ENCODE measurements at places on chromosomes 16 and 17.

- no peak for DNase-seq
Measured at GRCh38 chr17:44722254-44722653, 13.8 kb downstream of the DBF4B start.

DNA sequence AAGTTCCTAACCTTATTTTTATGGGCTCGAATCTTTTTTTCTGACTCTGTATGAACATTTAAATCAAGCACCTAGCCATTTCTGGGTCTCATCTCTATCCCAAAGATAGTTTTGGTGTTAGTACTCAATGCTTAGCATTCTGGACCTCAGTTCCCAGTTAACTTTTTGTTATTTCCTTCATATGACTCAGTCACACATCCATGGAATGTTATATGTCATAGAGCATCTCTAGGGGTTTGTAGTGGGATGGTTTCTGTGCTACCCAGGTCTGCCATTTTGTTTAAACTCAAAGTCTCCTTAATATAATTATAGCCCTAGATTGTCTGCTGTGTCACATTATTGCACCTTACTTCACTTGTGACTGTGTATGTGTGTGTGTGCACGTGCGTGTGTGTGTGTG is 90.1 kb downstream of the EFCAB13 start:
- DNase-seq: no peak

DNA sequence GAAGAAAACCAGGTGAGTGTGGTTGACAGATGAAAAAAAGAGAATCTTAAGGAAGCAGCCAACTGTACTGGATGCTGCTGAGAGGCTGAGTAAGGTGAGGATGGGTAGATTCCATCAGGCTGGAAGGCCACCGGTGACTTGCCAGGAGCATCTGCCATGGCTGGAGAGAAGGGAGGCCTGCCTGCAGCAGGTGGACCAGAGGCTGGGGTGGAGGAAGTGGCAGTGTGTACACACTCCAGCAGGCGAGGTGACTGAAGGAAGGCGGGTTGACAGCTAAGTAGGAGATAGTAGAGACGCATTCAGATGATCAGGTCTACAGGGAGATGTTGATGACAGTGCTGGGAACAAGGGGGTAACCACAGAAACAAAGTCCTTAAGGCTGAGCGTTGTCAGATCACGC is 69.5 kb downstream of the USP43 start:
- no peak for DNase-seq

GRCh38 chr17:28142305-28142704 is 99.8 kb downstream of the NLK start:
- DNase-seq: no peak

GRCh38 chr17:8137645-8138373 is 13.9 kb upstream of the HES7 start:
- no peak for DNase-seq

DNA sequence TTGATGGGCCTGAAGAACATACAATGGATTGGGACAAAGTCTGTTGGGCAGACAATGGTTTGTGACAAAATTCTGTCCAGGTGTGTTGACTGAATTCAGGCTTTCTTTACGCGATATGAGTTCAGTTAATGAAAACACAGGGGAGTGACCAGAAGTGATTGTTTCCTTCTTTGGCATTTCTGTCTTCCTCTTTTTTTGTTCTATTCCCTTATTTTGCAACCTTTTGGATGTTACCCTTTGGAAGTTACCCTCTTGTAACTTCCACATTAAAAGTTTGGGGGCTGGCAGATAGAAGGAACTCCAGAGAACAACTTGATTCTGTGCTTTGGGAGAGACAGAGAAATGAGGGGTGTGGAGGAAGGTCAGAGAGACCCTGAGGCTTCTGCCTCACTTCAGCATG is 126.7 kb downstream of the PITPNC1 start:
- DNase-seq: no peak

- no peak for DNase-seq
Measured at GRCh38 chr16:3761375-3762106, 44.2 kb upstream of the TRAP1 start.

DNA sequence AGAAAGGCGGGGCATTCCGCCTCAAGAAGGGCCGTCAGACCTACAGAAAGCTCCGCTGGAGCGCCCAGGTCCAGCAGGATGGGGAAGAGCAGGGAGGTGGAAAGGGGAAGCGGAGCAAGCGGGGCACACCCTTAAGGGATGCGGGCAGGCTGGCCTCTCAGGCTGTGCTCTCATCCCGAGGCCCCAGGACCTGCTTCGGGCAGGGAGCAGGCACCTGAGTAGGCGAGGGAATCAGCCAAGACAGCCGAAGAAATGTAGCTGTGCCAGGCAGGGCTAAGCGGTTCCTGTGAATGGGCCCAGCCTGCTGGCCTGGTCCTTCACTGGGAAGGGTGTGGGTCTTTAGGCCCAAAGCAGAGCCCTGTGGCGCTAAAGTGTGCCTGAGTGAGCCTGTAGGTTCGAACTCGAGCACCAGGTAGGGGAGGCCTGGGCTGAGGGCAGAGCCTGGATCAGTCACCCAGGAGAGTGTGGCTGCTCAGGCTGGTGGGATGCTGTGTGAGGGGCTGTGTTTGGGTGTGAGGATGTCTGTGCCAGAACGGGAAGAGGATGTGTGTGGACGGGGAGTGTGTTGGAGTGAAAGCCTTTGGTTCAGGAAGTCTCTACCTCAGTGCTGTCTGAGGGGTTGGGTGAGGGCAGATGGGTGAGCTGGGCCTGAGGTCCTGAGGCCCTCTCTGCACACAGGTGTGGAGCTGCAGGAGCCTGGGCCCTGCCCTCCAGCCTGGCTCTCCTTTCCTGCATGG is 3.3 kb downstream of the TBX4 start:
- no peak for DNase-seq

- DNase-seq: no peak
Measured at GRCh38 chr16:7185689-7186088, 147.0 kb upstream of the RBFOX1 start.

- peak; percentile 45 for DNase-seq
Measured at GRCh38 chr17:47695429-47696376, 1.7 kb downstream of the TBKBP1 start.

- no peak for DNase-seq
Measured at GRCh38 chr16:49457196-49457595, 83.6 kb downstream of the C16orf78 start.

DNA sequence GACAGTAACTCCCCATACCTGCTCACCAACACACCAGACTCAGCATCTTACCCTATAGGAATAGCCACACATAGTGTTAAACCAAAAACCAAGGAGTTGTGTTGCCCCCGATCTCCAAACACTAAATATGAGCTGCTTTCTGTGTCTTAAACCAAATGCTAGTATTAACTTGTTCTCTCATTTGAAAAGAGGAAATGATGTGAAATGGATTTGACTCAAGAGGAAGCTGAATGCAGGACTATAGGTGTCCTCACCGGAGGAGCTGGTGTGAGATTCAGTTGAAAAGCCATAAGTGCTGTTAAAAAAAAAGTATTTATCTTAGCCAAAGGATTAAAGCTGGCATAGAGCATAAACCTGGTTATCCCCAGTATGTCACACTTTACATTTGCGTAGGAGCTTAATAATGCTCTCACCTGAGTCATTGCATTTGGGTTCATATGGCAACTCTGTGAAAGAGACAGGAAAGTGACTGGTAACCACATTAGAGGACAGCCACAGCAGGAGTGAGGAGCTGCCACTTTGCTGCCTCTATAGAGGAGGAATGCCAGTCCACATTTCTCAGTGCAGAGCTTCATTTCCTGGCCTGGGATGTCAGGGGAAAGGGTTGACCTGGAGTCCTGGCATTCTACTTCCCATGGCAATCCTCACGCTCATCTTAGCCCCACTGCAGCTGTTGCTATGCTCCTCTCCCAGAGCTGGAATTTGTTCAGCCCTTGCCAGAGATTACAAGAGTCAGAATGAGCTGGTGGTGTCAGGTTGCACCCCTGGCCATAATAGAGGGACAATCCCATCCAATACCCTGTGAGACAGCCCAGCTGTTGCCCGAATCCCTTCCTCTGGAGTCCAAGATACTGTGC is 143.3 kb upstream of the ANKFN1 start:
- DNase-seq: peak; percentile 17

- peak; percentile 37 for DNase-seq
Measured at GRCh38 chr17:56125830-56126819, 27.1 kb upstream of the ANKFN1 start.

- no peak for DNase-seq
Measured at GRCh38 chr16:10601444-10602408, 21.3 kb upstream of the EMP2 start.

DNA sequence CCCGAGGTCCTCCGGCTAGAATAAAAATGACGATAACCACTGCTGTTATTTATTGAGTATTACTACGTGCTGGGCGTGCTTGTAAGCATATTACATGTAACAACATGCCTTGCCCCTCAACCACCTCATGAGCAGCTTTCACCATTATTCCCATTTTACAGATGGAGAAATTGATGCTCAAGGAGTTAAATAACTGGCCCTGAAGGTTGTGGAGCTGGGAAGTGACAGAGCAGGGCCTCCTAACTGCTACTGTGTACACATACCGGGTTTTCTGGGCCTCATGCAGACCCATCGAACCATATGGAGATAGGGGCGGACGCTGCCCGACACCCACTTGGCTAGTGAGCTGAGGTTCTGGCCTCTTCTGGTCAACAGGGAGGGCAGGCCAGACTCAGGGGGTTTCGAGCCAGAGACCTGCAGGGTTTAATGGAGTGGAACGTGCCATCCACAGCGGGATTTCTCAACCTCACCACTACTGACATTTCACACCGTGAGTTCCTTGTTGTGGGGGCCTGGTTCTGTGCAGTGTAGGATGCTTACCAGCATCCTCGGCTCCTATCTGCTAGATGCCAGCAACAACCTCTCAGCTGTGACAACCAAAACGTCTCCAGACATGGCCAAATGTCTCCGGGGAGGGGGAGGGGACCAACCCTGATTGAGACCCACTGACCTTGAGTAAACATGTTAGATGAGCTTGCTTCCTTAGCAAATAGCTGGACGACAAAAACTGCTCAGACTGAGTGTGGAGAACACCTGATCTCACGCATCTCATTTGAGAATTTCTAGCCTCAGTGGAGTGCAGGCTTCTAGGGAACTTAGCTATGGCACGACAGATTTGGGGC is 432.0 kb downstream of the SLC39A11 start:
- no peak for DNase-seq

DNA sequence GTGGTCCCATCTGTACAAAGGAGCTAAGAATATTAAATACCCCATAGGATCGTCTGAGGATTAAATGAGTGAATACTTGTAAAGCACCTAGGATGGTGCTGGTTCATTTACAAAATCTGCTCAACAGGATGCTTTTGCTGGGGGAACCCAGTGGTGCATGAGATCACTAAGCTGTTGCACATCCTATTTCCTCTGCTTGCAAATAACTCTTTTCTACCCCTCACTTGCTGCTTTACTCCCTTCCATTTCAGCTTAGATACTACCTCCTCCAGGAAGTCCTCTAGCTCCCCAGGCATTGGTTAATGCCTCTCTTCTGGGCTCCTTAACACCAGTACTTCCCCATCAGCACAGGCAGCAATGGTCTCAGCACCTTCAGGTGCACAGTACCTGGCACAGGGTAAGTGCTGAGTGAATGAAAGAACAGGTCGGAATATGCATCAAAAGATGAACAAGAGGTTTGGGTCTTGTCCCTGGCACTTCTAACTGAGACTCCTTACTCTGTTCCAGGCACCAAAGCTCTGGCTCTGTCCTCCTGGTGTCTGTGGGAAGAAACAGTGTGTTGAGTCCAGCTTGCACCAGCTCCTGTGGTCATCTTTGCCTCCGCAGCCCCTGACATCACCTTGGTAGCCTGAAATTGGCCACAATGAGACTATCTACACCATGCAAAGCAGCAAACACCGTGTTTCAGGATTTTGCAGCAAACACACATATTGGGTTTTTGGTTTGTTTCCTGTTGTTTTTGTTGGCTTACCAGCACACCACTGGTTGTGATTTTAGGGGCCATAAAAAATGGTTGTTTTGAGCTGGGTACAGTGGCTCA is 24.1 kb upstream of the IL21R start:
- no peak for DNase-seq

DNA sequence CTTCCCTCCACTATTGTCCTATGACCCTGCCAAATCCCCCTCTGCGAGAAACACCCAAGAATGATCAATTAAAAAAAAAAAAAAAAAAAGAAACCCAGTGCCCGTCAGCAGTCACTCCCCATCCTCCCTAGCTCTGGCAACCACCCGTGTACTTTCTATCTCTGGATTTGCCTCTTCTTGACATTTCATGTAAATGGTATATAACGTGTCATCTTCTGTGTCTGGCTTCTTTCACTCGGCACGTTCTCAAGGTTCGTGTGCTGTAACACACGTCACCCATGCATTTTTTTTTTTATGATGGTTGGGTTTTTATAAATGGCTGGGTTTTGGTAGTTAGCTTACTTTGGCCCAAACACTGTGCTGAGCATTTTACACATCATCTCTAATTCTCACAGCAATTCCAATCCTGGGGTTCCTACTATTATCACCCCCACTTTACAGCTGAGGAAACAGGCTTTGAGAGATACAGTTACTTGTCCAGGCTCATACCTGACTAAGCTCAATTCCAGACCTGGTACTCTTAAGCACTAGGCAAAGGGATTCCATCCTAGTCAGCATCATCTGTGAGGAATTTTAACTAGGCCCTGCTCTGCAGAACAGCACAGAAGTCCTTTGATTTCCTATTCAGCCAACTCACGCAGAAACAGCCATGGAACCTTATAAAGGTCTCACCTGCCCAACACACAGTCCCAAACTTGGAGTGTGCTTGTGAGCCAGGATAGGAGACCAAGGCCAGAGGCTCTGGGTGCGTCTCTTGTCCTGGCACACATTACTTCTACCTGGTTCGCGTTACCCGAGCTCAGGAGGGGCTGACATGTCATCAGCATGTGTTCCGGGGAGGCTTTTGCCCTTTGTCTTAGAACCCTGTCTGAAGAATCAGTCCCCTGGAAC is 11.7 kb downstream of the NDUFAB1 start:
- DNase-seq: no peak

DNA sequence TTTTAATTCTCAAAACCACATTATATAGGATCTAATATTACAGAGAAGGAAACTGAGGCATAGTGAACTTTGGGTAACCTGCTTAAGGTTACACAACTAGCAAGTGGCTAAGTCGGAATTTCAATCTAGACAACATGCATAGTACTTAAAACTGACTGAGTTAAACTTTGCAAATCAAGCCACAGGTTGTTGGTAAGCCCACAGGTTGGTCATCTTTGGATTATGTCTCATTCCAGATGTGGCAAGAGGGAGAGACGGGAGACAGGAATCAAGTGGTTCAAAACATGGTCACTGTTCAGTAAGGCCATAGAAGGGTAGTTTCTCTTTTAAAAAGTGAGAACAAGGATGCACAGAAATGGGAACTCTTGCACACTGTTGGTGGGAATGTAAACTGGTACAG is 57.1 kb downstream of the MYO1D start:
- no peak for DNase-seq

DNA sequence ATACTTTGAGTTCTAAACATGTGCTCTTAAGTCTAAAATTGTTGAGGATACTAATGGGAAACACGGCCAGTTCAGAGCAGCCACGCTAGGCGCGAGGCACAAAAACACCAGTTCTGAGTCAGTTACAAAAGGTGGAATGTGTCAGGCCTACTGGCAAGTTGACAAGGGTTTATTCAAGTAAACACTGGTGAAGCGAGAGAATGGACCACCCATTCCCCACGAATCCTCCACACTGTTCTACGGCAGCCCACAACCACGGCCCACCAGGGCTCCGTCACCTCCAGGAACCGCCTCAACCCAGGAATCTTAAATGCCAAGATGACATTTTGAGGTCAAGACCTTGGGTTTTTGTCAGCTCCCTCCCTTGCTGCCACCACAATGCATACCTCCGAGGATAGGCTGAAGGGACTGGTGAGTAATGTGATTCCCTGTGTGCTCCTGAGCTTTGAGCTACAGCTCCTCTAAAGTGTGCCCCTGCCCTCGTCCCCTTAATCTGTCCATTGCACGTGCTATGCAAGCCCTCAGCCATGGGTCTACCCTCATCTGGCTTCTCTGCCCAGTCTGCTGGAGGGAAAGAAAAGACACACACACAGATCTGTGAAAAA is 28.5 kb upstream of the TRAP1 start:
- DNase-seq: no peak
